GM23248 (cell line): ENCODE measurements at places on chromosomes 12 and 14.

- no peak for DNase-seq
Observed at GRCh38 chr12:67048371-67048770, 220.8 kb upstream of the CAND1 start.

- peak; percentile 98 for DNase-seq
Observed at GRCh38 chr14:35384455-35385041, 20.0 kb downstream of the NFKBIA start.

DNA sequence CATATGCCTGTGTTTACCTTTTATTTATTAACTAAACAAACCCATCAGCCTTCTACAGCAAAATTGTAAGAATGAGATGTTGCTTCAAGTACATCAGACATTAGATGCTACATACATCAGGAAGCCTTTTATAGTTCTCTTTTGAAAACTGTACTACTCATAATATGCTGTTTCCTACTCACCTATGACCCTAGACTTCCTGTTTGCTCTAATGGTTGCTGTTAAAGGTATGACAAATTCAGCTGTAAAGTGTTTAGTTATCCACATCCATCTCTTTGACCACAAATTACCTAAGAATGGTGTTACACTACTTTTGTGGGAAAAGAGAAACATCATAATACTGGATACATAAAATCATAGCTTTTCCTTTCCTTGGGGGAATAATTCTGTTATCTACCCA lies 220.0 kb downstream of the RAD51B start:
- no peak for DNase-seq

- peak; percentile 36 for DNase-seq
Observed at GRCh38 chr14:30638926-30639325, 16.8 kb downstream of the SCFD1 start.

DNA sequence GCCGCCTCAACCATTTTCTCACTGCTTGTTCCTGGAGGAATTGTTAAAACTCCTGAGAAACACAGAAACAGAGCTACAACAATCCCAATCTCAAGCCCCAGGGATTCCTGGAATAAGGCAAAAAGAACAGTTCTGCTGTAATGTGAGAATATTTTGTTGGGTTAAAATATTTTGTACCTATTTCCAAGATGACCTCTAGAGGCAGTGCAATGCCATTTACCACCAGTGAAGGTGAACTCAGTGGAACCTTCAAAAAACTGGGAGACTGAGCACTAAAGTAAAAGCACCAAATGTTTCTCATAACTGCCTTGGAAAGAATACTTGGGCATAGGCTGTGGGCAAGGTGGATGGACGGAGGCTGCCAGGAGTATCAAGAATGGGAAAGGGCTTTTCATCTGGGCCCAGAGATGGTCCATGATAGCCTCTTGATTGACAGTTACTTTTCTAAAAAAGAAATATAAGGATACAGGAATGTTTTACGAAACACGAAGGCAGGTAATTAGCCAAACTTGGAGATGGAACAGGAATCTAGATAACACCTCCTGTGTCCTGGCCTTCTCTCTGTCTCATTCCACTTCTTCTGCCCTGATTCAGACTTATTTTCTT lies 334.0 kb upstream of the FLRT2 start:
- DNase-seq = peak; percentile 47
